RKO (cell line): ENCODE measurements at places on chromosomes 3 and 15.
A peak's percentile ranks its signal among the peaks of the same experiment; 100 is the strongest.

- DNase-seq, result no peak
These were observed 311.9 kb downstream of the EDEM1 start for GRCh38 chr3:5499404-5499803.

GRCh38 chr15:76251717-76252116 lies 59.6 kb downstream of the ETFA start:
- no peak for DNase-seq

- DNase-seq, result no peak
These were observed 297.6 kb downstream of the RPLP1 start for GRCh38 chr15:69750253-69750652.

DNA sequence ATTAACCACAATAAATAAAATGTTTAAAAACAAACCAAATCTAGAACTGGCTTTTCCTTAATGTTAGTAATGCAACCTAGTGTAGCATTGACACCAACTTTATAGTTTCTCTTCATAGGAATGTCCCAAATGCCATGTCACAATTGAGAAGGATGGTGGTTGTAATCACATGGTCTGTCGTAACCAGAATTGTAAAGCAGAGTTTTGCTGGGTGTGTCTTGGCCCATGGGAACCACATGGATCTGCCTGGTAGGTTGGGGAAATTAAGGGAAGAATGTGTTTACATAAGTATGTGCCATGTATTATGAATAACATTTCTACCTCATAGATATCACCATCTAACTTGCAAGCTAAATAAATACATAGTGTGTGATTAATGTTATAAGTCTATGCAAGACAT lies 84.4 kb upstream of the GOLGA6B start:
- no peak for DNase-seq

DNA sequence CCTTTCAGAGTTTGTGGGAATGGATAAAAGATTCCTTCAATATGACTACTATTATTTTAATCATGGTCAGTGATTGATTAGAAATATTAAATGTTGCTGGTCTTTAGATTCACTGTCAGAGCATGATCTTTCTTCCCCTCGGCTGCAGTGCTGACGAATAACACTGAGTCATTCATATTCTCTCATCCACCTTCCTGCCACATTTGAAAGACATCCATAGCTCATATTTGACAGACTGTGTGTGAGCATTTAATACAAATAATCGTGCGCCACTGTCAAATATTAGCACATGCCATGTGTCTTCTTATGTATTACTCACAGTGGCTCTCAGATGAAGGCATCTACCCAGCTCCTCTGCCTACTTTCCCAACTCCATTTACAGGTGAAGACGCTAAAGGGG lies 476.5 kb upstream of the TPRG1 start:
- peak; percentile 50 for DNase-seq

DNA sequence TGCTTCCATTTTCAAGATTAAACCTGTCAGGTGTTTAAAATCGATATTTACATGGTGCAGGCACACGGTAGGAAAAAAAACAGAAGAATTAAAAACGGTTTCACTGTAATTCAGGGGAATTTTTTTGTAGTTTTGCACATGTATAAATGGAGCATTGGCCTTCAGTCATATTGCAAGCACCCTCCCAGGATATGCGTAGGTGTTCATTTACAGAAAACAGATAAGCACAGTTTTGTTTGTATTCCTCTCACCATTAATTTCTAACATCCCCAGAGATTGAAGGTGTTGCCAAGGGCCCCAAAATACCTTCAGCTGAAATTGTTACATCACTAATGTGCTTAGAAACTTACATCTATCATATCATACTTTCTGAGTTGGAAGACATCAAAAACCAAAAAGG lies 427.1 kb upstream of the NR2F2 start:
- no peak for DNase-seq

DNA sequence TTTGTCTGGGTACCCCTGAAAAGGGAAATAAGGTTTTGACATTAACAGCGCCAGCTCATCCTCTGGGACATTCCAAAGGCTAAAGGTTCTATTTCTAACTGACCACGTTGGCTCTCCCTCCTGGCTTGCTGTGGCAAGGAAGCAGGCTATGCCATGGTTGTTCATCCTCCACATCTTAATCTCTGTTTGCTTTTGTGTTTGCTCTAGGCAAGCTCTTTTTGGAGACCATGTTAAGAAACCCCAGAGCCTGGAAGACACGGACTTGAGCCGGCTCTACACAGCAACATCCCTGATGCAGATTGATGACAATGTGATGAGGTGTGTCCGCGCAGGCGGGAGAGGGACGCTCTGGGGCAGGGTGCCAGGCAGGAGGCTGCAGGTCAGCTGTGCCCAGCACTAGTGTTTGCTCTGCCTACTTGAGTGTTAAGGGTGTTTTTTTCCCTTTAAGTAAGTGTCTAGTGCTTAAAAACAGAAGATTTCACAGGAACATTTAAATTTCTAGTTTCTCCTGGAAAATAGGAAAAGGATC lies 33.3 kb downstream of the RLBP1 start:
- DNase-seq, result no peak

GRCh38 chr3:157529751-157530150 lies 26.5 kb upstream of the VEPH1 start:
- DNase-seq, result no peak
